AG09319 (cell line): ENCODE measurements at places on chromosomes 13 and 19.
A peak's percentile ranks its signal among the peaks of the same experiment; 100 is the strongest.

DNA sequence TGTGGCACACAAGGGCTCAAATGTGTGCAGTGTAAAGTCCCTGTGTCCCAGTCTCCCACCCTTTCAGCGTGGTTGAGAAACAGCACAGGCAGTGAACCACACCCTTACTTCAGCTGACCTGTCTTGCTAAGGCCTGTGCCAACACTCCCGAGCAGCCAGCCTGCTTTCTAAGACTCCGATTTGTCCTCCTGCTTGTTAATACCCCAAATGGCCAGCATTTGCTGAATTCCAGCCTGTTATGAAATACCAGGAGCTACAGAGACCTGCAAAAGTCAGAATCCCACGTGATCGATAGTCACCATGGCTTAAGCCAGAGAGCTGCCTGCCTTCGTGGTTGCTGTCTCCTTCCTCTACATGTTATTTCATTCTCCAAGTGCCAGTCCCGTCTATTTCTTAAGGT lies 200.5 kb downstream of the FGF9 start:
- no peak for DNase-seq

DNA sequence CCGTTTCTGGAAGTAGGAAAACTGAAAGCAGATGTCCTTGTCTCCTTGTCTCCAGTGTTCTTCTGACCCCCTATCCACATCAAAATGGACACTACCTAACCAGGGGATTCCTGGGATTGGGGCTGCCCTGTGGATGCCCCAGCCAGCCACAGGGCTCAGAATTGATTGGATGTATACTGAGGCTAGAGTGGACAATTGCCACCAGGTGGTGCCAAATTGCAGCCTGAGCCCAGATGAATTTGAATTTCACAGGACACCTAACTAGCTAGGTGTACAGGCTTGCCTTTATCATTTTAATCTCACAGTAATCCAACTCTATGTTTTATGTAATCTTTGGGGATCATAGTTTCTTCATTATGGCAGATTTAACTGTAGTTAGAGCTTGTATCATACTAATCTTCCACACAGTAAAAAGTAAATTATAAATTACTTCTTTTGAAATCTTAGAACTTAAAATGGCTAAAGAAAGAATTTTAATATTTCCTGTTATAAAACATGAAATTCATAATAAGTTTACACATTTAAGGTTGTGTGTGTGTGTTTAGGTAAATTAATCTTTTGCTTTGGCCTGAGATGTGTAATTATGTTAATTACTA lies 58.0 kb downstream of the PIBF1 start:
- DNase-seq: no peak

DNA sequence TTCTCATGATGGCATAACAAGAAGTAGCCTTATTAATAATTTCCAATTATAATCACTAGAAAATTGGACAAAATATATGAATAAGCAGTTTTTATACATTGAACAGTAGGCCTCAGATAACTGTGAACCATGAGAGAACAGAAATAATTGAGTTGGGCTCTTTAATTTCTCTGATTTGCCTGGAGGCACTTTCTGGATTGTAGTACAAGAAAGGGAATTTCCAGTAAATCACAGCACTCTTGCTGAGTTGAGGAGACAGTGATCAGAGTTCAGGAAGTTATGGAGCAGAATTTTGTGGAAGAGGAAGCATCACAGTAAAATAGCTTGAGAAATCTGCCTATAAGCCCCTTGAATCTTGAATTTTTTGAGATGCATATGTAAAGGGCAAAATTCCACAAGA lies 216.2 kb downstream of the MAB21L1 start:
- no peak for DNase-seq

DNA sequence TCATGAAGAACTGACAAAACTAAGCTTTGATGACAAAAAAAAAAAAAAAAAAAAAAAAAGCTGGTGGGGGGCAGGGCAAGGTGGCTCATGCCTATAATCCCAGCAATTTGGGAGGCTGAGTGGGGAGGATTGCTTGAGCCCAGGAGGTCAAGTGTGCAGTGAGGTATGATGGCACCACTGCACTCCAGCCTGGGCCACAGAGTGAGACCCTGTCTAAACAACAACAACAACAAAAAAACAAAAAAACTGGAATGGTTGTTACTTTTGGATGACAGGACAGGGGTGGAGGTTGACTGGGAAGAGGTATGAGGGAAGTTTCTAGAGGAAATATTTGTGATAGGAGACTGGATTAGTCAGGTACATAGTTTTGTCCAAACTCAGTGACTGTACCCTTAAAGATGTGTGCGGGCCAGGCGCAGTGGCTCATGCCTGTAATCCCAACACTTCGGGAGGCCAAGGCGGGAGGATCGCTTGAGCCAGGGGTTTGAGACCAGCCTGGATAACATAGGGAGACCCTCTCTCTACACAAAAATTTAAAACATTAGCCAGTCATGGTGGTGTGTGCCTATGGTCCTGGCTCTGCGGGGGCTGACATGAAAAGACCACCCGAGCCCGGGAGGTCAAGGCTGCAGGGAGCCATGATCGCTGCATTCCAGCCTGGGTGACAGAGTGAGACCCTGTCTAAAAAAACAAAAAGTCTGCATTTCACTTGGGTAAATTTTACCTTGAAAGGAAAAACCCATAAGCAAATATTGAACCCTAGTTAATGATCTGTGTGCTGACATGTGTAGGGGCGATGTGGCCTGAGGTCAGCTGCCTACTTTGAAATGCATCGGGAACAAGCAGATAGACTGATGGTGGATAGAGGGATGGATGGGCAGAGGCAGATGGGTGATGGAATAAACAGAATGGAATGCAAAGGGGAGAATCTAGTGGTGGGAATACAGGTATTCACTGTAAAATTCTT lies 37.0 kb downstream of the CERS4 start:
- DNase-seq: no peak

DNA sequence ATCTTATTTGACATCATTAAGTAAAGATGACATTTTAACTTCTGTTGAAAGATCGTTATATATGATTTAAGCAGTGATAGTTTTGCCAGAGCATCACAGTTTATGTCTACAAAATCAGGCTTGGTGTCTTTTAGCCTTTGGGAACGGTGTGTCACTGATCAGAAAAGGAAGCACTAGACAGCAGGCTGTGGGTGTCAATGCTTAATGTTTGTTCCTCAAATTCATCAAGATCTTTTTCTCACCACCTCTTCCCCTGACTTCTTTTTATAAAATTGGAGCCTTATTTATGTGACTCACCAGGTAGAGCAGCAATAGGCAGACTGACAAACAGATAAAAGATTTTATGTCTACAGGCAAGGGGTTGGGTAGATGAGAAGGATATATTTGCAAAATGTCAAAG lies 1558.5 kb downstream of the EFNB2 start:
- DNase-seq: no peak

- no peak for DNase-seq
These were observed 945.0 kb upstream of the PCDH20 start for GRCh38 chr13:62360609-62361008.

DNA sequence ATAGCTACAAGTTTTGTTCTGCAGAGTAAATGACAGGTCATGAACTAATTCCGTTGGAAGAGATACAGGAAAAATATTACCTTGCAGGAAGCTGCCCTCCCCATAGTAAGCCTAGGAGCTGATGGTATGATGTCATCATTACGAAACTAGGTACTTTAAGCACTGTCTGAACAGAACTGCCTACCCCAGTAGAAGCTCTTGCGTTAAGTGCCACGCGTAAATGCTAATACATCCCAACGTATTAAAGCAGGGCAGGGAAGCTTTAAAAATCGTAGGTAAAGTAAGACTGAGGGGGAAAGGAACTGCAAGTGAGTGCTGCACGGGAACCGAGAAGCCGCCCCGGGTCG lies 572 bp downstream of the UGGT2 start:
- DNase-seq: peak; percentile 12

DNA sequence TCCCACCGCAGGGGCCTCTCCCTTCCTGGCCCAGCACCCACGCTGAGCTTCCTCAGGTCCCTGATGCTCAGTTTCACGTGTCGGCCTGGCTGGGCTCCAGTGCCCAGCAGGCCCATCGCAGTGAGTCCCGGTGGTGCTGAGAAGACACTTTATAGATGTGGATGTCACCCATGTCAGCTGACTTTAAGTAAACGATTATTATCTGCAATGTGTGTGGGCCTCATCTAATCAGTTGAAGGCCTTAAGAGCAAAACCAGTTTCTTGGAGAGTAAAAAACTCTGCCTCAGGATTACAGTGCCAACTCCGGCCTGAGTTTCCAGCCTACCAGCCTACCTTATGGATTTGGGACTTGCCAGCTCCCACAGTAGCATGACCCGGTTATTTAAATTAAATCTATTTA lies 17.3 kb upstream of the SMIM17 start:
- DNase-seq: no peak

DNA sequence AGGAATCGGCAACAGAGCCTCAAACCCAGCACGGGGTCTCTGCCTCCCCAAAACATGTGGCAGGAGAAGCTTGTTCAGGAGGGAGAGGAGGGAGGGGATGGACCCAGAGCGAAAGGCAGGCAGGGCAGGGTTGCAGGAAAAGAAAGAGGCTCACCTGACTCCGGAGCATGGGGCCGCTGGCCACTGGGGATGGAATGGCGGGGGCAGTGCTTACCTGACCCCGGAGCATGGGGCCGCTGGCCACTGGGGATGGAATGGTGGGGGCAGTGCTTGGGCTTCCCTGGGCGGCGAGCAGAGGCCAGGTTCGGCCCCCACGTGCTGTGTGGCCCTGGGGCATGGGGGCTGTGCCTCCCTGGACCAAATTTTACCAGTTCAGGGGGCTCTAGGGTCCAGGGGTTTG lies 13.3 kb upstream of the CELF5 start:
- no peak for DNase-seq

- DNase-seq: no peak
These were observed 57.0 kb downstream of the ERCC5 start for GRCh38 chr13:102902789-102903347.

- no peak for DNase-seq
These were observed 228.8 kb upstream of the STARD13 start for GRCh38 chr13:33514362-33514761.

- no peak for DNase-seq
These were observed 94.2 kb downstream of the USP12 start for GRCh38 chr13:27077451-27077850.

DNA sequence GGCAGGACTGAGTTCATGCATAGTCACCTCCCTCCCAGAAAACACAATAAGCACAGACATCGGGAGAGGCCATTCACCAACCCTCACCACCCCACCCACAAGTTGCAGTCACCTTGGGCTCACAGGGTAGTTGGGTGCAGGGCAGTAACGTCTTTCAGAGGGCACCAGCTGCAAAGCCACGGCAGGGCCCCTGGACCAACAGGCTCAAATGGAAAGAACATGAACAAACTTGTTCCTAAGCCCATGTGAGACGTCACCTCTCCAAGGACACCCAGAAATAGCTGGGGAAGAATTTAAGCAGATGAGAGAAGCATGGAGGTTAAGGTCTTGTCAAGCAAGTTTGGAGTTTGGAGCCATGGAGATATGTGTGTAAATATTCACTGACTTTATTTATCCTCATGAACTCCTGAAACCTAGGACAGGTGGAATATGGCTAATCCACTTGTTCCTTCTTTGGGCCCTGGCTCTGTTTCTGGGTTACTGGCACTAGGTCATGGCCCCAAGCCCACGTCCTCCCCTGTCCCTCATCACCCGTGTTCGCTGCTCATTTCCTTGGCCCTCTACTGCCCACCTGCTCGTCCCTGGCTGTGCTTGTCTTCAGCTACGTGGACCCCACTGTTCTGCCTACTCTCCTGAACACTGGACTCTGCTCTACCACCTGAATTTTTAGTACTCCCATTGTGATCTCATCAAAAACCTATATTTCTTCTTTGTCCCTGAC lies 40.4 kb downstream of the SACS start:
- DNase-seq: no peak

DNA sequence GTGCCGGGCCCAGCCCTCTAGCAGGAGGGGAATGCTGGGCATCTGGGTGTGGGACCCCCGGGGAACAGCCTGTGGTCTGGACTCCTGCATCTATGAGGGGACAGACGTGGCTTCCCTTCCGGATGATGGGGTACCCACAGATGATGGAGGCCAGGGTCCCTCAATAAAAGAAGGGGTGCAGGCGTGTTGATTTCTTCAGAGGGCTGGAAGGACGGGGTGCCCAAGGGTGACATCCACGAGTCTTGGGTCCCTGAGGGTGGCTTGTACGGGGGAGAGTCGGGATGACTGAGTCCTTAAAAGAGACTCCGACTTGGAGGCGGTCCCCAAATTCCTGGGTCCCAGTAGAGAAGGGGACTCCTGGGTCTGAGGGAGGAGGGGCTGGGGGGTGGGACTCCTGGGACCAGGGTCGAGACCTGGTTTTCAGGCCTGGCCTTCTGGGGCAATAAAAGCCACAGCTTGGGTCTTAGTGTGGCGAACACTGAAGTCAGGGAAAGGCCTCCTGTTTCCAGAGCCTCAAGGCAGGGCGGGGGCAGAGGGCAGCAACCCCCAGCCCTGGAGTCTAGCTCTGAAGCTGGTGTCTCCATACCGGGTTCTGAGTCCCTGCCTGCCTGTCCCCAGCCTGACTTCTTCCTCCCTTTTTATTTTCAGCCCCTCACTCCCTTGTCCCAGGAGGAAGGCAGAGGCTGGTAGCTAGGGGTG lies 459 bp upstream of the GRIN2D start:
- no peak for DNase-seq

DNA sequence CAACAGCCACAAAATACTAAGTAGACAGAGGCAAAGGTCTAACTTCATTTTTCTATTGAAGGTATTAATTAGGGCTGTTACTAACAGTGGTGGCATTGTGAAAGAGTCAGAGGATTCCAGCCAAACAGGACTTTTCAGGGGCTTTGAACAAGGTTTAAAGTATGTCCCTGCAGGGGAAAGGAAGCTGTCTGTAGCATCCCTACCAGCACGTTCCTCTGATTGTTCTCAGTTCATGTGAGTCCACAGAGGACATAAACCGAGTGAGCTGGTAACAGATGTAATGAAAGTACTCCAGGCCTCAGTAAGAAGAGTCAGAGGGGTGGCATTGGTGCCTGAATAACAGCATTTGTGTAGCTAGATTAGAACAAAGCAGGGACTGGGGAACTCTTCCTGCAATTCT lies 15.3 kb upstream of the SPATA13 start:
- no peak for DNase-seq

GRCh38 chr13:90719461-90719860 lies 628.0 kb upstream of the MIR17HG start:
- DNase-seq: no peak

- DNase-seq: no peak
These were observed 15.4 kb downstream of the AP1M1 start for GRCh38 chr19:16213076-16213475.

GRCh38 chr19:55504252-55504603 lies 16.0 kb downstream of the SSC5D start:
- DNase-seq: no peak

GRCh38 chr13:75329723-75330122 lies 152.2 kb downstream of the TBC1D4 start:
- DNase-seq: no peak
